Right renal cortex interstitium (tissue), 3 donors: ENCODE measurements at places on chromosomes 1 and 21. TPM values are rescaled to one million over a fixed set of nuclear protein-coding genes. Genes with fewer than 3 reads are reported as not detected.

- DNase-seq: no peak
These were observed 364 bp downstream of the GOLPH3L start for GRCh38 chr1:150696590-150696989.

GRCh38 chr1:164366014-164366413 is 193.0 kb upstream of the PBX1 start:
- DNase-seq: no peak

Gene CLCA4
- not detected for polyA plus RNA-seq

GRCh38 chr1:221573756-221574155 is 168.1 kb downstream of the DUSP10 start:
- no peak for DNase-seq

GRCh38 chr1:195475568-195475967 is 1132.7 kb downstream of the KCNT2 start:
- no peak for DNase-seq

DNA sequence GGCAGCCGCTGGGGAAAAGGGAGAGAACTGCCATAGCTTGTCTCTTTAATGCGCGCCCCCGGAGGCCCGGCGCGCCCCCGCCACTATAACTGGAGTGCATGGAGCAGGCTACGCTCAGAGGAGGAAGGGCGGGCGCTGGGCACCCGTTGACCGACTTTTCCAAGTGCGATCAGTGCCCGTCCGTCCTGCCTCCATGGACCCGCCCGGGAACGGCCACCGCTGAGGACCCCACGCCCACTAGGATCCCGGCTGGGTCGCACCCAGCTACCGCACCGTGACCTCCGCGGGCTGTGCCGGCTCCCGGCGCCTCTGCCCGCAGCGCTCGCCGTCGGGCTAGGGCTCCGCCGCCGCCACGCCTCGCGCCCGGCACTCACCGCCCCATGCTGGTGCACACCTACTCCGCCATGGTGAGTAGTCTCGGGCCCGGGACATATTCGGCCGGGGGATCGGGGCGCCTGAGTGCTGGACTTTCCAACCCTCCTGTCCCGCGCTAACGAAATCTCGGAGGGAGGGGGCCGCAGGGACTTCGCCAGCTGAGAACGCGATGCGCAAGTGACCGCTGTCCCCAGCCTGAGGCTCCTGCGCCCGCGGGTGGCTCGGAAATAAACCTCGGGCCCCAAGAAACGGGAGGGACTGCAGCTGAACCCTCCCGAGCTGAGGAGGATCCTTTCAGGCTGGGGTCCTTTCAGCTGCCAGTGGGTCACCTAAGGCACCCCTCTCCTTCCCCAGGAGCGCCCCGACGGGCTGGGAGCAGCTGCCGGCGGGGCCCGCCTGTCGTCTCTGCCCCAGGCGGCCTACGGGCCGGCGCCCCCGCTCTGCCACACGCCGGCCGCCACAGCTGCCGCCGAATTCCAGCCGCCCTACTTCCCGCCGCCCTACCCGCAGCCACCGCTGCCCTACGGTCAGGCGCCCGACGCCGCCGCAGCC is at the start of gene TFAP2E:
TSS of gene TFAP2E (plus strand) at position 117 of the 927 bp plus-strand sequence. CDS start at position 381, 264 bp downstream.
- DNase-seq: no peak

DNA sequence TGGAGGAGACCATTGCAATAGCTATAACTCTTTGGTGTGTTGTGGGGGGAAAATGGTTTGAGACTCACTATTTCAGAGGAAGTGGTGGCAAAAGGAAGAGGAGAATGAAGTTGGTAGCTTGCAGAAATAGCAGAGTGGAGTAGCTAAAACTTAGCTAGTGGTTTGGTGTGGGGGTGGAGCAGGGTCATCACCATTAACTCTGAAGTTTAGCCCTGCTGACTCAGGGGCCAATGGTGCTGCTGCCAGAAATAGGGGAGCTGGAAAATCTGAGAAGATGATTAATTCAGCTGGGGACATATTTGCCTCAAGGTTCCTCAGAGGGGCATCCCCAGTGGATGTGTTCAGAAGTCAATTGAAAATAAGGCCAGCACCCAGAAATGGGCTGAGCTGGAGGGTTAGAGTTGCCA is 65.4 kb downstream of the RUNX1 start:
- no peak for DNase-seq

GRCh38 chr1:107557095-107557494 is 407.9 kb downstream of the VAV3 start:
- no peak for DNase-seq

Gene TSHB
- polyA plus RNA-seq: not detected

- no peak for DNase-seq
These were observed at the start of gene SLC5A9 for GRCh38 chr1:48222501-48223242. SLC5A9 (plus strand) TSS chr1:48222716; CDS start chr1:48222737, 21 bp downstream.

- no peak for DNase-seq
These were observed 16.9 kb upstream of the EFCAB14 start for GRCh38 chr1:46735708-46736324.

DNA sequence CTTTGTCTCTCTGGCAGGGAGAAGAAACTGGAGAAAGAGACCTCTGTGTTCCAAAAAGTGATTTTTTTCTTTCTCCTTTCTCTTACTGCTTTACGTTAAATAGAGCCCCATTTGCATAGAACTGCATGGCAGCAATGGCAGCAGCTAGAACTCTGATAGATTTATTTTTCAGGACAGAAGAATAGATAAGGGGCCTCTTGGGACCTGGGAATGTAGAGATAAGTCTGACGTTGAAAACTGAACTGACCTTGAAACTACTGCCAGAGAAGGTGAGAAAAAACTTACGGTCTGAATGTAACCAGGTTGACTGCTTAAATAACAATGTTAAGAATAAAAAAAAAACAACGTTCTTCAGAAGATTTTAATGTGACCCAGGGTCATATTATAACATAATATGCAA is 25.4 kb upstream of the B3GALT5 start:
- DNase-seq: no peak

- DNase-seq: no peak
These were observed 179.5 kb downstream of the GALNT2 start for GRCh38 chr1:230246551-230246950.

DNA sequence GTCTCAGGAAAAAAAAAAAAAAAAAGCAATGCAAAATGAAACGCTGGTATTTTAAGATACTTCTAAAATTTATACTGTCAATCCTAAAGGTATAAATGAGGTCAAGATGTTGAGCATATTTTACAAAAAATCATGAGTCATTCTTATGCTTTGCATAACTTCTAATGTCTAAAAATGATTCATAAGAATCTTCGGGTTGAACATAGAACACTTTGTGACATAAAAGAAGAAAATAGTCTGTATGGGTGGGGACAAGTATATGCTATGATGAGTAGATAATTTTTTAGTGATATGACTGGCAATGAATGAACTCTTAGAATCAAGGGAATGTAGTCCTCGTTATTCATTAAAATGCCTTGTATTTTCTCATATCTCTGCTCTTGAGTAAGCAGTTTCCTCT is 416.9 kb upstream of the USP24 start:
- DNase-seq: no peak

DNA sequence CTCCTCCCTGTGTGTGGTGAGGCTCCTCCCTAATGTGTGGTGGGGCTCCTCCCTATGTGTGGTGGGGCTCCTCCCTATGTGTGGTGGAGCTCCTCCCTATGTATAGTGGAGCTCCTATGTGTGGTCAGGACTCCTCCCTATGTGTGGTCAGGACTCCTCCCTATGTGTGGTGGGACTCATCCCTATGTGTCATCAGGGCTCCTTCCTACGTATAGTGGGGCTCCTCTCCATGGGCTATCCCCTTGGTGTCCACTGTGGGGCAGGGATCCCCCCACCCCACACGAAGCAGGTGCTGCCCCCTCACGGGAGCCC is 29.6 kb downstream of the PRSS38 start:
- no peak for DNase-seq

DNA sequence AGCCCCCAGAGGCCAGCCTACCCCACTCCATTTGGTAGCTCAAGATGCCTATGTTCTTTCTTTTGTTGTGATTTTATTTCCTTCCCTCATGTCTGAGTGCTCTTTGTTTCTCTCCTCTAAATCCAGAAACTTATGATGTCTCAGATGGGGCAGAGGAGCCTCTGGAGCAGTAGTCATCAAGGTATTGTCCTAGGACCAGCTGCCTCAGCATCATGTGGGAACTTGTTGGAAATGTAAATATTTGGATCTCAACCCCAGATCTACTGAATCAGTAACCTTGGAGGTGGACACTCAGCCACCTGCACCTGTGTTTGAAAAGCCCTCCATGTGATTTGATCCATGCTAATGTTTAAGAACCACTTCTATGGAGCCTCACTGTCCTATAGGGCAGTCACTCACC is 593.1 kb upstream of the PLXNA2 start:
- DNase-seq: no peak

DNA sequence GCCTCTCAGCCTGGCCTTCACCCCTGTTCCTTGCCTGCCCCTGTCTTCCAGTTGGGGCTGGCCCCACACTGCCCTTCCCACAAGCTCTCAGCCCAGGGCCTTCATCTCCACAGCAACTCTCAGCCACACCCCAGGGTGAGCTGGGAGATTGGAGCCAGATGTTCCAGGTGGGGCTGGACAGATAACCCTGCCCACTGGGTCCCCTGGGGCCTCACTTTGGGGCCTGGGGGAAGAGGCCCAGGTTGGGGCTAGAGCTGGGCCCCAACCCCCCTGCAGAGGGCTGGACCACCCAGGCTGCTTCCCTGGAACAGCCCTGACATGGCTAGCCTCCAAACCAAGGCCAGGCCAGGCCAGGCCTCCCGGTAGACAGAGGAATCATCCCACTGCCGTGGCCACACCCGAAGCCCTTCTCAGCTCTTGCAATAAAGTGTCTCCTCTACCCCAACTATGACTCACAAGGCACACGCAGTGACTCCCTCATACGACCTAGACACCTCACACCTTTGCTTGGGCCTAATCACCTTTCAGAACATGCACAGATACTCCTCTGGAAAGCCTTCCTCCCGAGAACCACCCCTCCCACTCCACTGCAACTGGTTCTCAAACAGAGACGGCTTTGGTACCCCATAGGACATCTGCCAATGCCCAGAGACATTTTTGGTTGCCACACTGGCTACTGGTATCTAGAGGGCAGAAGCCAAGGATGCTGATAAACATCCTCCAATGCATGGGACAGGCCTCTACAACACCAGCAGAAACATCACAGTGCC is 22.2 kb downstream of the SLC2A1 start:
- no peak for DNase-seq

GRCh38 chr1:25050165-25050564 is 120.1 kb upstream of the RUNX3 start:
- DNase-seq: no peak

Gene ZNF672
- 20.8 TPM for polyA plus RNA-seq

Gene ACTA1
- polyA plus RNA-seq: 1.6 TPM

- DNase-seq: no peak
These were observed 908 bp downstream of the KRTAP19-1 start for GRCh38 chr21:30479259-30479658.

GRCh38 chr1:99516141-99516540 is 129.8 kb upstream of the PALMD start:
- DNase-seq: no peak

DNA sequence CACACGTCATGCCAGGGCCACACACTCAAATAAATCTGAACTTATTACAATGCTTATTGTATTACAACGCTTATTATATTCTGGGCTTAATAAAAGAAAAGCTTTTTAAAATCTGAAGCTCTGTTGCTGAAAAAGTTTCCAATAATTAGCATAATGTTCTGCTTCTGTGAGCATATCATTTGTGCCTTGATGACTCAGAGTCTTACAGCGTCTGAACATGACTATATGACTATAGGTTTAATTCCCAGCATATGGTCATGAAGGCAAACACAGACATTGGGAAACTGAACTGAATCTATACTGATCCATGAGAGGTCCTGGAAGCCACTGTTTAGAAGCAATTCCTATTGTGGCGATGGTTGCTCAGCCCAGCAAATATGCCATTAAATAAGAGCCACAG is 66.3 kb downstream of the SIM2 start:
- DNase-seq: no peak

GRCh38 chr1:64686828-64687724 is 57.8 kb upstream of the RAVER2 start:
- DNase-seq: no peak
